CD4-positive, alpha-beta T cell treated with Interleukin-12 subunit alpha and Interleukin-12 subunit beta, for 1 hour (primary cell): ENCODE measurements at places on chromosomes 1 and 21.

- DNase-seq = no peak
These were observed 286.8 kb downstream of the PTPRU start for GRCh38 chr1:29523136-29523535.

- no peak for DNase-seq
These were observed 33.7 kb downstream of the PRDM15 start for GRCh38 chr21:41845310-41846032.

DNA sequence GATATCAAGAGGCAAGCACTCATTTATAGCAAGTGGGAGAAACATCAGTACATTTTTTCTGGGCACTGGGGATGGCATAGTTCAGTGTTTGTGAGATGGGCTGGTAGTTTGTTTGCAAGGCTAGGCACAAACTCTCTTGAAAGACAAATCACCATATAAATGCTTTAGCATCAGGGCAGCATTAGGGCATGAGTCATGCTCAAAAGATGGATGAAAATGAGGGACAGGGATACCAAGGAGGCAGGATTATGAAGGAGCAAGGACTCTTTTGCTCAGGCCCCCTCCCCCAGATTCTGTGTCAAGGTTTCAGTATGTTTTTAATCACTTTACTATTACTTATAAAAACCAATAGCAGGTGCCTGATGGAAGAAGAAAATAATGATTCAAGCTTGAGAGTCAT lies 43.9 kb upstream of the CAMK1G start:
- DNase-seq = no peak

DNA sequence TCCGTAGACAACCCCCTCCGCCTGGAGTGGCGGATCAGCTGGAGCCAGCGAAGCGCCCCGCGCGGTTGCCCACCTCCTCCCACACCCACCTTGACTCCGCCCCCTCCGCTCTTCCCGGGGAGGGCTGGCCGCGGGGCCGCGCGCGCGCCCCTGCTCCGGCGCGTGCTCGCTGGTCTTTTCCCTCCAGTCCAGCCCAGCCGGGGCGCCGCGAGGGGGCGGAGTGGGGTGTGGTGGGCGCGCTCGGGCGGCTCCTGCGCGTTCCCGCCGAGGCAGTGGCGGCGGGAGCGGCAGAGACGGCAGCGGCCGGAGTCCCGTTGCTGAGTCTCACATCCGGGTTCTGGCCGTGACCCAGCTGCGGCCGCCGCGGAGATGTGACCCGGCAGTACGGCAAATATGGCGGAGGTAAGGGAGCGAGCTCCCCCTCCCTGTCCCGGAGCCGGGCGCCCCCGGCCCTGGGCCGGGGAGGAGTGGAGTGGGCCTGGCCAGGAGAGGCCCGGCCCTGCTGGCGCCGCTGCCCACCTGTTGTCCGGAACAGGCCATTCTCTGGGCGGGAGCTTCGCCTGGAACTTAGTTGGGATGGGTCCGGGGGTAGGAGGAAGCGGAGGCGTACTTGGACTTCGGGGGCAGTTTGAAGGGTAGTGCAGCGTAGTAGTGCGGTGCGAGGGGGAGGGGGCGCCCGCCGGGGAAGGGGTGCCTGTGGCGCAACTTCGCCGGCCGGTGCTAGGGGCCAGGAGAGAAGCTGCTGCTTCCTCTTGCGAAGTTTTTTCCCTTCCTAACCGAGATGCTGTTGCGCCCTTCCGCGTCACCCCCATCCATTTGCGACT lies 5.4 kb downstream of the MIER1 start:
- peak; percentile 96 for DNase-seq

- DNase-seq = no peak
These were observed 199.3 kb upstream of the MAP1LC3C start for GRCh38 chr1:242197907-242198820.

DNA sequence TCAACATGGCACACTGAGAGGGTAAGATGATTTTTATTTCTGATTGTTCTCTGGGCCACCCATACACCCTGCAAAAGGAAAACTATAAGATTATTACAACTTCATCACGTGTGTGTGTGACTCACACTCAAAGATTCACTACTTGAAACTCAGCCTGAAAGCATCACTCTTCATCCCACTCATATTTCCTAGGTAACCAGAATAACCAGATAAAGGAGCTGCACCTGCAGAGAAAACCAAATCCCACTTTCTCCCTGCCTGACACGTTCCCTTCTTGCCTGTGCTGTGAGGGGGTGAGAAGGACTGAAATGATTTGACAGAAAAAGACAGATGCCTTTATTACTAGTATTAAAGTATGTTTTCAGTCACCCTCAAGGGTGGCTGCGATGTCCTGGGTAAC lies 131.6 kb downstream of the TGFBR3 start:
- DNase-seq = no peak

DNA sequence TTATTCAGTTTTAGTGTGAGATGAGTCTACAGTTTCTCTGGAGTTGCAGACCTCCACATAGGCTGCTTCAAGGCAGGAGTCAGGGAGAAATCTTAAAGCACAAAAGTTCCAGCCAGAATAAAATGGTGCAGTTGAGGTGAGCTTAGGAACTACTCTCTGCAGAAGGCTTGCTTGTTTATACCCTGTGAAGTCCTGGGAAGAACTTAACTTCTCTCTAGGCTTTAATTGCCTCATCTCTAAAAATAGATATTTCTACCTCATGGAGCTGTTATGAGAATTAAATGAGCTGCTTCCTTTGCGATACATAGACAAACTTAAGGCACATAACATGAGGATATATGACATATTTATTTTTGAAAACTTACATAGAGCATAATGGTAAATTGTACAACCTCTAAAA lies 286.2 kb downstream of the GPATCH2 start:
- DNase-seq = no peak

DNA sequence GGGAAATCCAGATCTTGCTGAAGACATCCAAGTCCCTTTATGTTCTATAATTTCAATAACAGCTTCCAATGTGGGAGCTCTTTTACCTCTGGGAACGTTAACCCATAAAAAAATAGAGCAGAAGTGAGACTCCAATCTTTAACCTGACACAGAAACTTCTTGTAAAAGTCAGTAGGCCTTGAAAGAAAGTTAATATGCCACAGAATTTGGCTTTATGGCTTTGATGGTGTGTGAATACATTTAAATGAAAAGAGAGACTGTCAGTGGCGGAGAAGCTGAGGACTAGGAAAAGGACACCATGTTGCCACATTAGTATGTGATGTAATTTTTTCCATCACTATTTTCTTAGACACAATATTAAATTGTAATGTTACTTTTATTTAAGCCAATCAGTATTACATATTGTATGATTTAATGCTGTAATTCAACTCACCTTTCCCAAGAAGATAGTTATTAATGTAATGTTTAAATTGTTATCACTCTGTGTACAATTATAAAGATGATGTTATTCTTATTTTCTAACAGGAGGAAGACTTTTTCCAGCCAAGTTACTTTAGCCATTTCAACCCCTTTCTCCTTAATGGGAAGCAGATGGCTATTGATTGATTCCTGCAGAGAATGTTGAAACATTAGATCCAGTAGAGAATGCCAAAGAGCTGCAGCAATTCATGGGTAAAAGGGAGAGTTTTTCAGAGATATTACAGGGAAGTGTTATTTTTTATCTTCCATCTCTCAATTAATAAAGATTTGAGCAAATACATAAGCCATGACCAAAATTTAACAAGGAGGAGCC lies 17.5 kb upstream of the CLDN8 start:
- DNase-seq = no peak

DNA sequence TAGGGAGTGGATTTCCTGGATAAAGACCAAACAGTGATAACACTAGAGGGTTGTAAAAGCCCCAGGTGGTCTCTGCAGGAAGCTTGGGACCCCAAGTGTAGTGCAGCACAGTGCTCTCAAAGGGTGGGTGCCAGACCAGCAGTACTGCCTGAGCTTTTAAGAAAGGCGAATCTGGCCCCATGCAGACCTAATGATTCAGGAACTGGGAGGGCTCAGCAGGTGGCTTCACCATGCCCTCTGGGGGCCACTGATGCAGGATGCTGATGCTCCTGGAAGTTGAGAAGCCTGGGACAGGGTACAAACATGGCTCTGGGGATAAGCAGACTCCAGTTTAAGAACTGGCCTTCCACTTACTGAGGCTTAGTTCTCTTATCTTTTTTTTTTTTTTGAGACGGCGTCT lies 29.1 kb upstream of the NEK2 start:
- DNase-seq = no peak

- no peak for DNase-seq
These were observed 67.8 kb upstream of the KLHDC7A start for GRCh38 chr1:18412882-18413353.

GRCh38 chr1:185578293-185578692 lies 155.9 kb upstream of the HMCN1 start:
- no peak for DNase-seq
